ENCODE measurements at places on chromosomes 6 and 20. TPM values are rescaled to one million over a fixed set of nuclear protein-coding genes. Genes with fewer than 3 reads are reported as not detected.

DNA sequence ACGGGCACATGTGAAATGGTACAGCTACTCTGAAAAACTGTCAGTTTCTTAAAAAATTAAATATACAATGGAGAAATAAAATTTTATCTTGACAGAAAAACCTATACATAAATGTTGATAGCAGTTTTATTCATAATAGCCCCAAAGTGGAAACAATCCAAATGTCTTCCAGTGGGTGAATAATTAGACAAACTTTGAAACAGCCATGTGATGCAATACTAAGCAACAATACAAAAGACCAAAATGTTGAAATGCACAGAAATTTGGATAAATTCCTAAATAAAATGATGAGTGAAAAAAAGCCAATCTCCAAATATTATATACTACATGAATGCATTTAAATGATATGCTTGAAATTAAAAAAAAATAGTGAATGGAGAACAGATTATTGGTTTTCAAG lies 523.1 kb downstream of the HTR1B start:
- no peak for DNase-seq

DNA sequence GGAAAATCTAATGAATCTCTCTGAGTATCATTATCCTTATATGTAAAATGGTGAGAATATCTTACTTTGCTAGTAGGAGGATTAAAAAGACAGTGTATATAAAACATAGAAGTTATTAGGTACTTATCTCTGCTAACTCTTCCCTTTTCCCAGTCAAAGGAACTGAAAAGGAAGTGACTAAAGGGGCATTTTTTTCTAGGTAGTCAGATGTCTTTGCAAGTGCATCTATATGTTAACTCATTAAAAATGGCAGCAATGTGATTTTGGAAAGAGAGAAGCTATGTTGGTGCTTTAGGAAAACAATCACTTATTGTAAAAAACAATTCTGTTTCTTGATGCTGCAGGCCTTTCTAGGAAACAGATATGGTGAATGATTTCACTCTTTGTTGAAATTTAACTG lies 180.9 kb downstream of the SAMD5 start:
- DNase-seq = no peak

Gene FOXC1
- polyA plus RNA-seq = 3.6 TPM

Gene TFAP2A
- polyA plus RNA-seq = 0.02 TPM

Gene WFDC5
- 0.11 TPM for polyA plus RNA-seq

Gene C20orf204
- polyA plus RNA-seq = 0.16 TPM
